Caco-2 (cell line): ENCODE measurements at places on chromosomes 1 and 21. TPM values are rescaled to one million over a fixed set of nuclear protein-coding genes. Genes with fewer than 3 reads are reported as not detected.

DNA sequence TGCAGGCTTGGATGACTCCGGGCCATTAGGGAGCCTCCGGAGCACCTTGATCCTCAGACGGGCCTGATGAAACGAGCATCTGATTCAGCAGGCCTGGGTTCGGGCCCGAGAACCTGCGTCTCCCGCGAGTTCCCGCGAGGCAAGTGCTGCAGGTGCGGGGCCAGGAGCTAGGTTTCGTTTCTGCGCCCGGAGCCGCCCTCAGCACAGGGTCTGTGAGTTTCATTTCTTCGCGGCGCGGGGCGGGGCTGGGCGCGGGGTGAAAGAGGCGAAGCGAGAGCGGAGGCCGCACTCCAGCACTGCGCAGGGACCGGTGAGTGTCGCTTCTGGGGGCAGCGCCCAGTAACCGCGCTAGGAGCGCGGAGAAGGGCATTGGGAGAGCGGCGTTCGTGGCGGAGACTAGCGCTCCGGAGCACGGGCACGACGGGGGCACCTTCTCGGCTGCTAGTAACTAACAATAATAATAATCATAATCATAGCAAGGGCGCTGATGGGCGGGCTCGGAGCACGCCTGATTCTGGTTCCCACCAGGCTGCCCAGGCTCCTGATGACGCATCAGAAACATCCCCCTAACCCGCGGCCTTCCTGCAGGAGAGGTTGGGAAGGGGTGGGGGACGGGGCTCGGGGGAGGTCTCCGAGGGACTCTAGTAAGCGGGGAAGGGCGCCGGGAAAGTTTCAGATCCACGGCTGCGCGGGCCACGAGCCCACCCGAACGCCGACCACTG lies at the start of gene MX1:
TSS of gene MX1 (plus strand) at position 286 of the 722 bp plus-strand sequence. CDS start 5,832 bp downstream, outside the sequence.
- DNase-seq, result peak; percentile 52

Gene CYP4A22
- not detected in 2 replicates for total RNA-seq

DNA sequence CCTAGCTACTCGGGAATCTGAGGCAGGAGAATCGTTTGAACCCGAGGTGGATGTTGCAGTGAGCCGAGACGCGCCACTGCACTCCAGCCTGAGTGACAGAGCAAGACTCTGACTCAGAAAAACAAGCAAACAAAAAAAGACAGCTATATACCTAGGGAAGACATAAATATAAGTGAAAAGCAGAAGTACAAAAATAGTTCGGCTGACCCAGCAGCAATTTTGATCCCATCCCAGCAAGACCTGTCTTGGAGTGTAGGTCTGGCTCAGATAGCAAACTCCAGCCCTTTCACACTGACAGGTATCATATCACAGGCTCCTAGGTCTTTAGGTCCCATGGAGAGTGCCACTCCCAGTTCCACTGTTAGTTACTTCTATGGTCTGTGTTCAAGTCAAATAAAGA lies 14.6 kb downstream of the MTX1 start:
- DNase-seq, result no peak

DNA sequence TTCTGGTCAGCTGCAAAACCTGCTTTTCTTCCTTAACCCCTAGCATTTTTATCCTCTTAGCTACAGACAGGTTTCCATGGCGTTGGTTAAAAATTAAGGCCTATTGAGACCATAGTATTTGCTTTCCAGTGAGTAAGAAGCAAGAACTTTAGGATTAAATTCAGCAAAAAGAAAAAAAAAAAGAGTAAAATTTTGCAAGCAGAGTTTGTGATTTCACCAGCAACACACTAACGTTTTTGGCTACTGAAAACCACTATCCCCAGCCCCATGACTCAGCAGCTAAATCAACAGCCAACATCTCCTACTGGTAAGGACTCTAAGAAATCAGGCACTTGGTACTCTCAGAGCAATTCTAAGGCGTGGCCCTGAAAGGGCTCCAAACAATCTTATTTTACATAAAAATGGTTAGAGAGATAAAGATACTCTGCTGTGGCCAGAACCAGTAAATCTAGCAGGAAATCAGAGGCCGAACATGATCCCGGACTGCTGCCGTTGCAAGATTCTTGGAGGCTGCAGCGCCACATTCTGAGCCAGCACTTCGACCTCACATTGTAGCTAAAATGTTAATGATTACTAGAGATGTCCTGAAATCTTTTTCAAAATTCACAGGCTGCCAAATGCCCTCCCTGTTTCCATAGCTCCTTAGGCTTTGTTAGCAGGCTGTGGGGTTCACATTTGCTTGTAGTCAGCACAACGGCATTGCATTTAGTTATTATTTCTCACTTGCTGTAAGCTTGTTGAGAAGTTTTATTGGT lies 1.6 kb upstream of the ENO1 start:
- peak; percentile 58 for DNase-seq

GRCh38 chr21:44534688-44535087 lies 5.3 kb downstream of the KRTAP10-1 start:
- DNase-seq, result no peak

Gene REG4
- 8.0 and 18.8 TPM in 2 replicates for total RNA-seq

- DNase-seq, result no peak
These were observed 430.9 kb upstream of the ADGRL2 start for GRCh38 chr1:81369833-81370232.

DNA sequence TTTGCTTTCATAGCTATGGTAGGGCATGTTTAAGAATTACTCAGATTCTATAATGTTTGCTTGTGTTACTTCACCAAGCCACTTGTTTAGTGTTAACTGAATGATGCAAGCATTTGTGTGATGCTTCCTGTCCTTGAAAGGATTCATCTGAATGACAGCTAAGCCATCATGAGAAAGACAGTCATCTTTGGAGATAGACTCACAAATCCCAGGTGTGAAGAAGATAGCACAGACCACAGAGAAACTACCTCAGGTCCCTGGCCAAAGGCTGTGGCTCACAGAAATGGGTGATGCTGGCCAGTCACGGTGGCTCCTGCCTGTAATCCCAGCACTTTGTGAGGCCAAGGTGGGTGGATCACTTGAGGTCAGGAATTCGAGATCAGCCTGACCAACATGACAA lies 321.4 kb downstream of the DPYD start:
- no peak for DNase-seq
